ENCODE measurements at places on chromosomes 11 and 22.
A peak's percentile ranks its signal among the peaks of the same experiment; 100 is the strongest.

DNA sequence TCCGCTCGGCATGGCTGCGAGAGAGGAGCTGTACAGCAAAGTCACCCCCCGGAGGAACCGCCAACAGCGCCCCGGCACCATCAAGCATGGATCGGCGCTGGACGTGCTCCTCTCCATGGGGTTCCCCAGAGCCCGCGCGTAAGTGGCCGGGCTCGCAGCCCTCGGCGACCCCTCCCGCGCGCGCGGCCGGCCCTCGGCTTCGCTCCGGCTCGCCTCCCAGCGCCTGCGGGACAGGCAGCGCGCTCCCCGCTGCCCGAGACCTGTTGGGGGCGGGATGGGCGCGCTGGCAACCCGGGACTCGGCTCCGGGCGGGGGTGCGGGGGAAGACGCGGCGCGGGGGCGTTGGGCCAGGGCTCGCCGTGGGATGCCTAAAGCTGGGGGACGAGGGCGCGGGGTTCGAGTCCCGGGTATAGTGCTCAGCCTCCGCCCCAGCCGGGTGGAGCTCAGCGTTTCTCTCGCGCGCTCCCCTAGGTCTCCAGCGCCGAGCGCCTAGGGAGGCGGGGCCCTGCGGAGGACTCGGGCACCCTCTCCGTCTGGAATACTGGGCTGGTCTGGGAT lies 630 bp downstream of the UBASH3B start:
- DNase-seq = peak; percentile 70

DNA sequence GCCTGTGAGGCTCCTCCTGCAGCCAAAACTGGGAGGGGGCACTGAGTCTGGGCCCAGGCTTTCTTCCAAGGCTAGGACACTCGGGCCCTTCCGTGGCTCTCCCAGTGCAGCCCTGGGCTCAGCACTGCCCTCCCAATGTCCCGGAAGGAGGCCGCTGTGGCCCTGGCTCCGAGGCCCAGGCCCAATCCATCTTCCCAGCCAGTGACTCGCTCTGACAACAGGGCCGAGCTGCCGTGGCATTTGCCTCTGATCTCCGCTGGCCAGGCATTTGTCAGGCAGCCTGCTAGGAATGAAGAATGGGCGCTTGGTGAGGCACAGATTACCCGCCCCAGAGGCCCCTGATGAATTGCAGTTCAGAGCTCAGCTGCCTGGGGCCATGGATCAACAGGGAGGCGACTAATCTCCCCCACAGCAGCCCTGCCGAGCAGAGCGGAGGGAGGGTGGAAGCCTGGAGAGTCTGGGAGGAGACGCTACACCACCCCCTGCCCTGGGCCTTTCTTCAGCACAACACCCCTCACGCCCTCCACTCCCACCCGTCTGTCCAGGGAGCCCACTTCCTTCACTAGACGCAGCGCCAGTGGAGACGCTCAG lies 8.3 kb downstream of the FXYD2 start:
- no peak for DNase-seq

DNA sequence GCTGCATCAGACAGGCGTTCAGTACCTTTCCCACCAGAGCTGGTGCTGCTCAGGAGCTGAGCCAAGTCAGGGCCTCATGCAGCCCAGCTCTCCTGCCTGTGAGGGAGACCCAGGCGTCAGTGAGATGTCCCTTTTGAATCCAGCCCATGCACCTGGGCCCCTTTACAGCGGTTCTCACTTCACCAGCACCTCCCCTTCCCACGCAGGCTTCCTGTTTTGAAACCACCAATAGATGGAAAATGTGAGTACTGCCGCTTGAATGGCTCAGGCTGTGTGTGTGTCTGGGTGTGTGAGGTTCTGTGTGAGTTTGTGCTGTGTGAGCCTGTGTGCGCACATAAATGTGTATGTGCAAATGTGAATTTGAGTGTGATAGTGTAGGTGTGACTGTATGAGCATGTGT lies 88.4 kb downstream of the UBASH3B start:
- DNase-seq = peak; percentile 90

DNA sequence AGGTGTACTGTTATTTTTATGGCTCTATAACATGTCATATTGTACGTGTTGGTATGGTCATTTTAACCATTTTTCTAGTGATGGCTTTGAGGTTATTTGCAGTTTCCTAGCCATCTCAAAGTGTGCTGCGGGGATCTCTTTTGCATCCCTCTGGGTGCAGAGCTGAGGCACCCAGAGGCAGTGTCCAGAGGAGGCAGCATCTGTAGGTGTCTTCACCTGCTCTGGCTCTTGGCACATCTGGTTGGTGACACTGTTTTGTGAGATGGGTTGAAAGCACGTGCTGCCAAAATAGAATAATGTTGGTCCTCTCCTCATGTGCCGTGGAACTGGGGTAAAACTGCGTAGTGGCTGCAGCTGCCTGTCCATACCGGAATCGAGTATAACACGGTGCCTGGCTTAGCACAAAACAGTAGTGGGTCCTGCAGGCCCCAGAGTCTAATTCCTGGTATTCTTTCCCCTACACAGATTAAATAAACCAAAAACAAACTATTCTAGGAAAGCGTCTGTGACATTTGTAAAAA lies 12.9 kb downstream of the NEAT1 start:
- peak; percentile 2 for DNase-seq
